ENCODE measurements at places on chromosomes 1 and 21.

DNA sequence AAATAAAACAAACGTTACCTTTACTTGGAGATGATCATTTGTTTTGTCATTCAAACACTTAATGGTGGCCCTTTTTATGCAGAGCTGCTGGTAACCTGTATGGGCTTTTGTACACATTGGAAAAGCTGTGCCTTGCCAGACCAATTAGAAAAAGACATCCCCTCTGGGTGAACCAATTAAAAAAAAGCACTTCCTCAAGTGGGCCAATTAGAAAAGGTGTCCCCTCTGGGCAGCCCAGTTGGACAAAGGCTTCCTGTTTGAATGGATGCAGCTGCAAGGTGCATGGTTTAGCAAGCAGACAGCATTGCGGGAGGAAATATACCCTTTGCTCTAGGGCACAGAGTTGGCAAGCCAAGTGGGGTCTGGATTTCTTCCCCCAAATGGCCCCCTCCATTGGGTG is 21.6 kb downstream of the HUNK start:
- no peak for DNase-seq

GRCh38 chr1:211606332-211606913 is 27.5 kb upstream of the SLC30A1 start:
- no peak for DNase-seq

DNA sequence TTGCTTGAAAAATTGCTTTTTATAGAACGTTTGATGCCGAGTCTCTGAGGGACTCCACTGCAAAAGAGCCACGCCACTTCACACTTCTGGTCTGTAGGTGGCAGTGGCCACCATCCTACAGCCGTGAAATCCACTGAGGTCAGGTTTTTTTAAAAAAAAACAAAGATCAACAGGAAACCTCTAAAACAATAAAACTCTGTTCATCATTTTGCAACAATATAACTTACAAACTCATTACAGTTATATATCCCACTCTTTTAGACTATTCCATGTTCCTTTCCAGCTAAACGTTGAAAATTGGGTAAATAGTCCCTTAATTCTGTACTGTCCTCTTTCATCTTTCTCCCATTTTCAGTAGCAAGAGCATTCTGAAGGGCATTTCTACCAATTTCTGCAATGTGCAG is 64.6 kb upstream of the FMN2 start:
- no peak for DNase-seq

DNA sequence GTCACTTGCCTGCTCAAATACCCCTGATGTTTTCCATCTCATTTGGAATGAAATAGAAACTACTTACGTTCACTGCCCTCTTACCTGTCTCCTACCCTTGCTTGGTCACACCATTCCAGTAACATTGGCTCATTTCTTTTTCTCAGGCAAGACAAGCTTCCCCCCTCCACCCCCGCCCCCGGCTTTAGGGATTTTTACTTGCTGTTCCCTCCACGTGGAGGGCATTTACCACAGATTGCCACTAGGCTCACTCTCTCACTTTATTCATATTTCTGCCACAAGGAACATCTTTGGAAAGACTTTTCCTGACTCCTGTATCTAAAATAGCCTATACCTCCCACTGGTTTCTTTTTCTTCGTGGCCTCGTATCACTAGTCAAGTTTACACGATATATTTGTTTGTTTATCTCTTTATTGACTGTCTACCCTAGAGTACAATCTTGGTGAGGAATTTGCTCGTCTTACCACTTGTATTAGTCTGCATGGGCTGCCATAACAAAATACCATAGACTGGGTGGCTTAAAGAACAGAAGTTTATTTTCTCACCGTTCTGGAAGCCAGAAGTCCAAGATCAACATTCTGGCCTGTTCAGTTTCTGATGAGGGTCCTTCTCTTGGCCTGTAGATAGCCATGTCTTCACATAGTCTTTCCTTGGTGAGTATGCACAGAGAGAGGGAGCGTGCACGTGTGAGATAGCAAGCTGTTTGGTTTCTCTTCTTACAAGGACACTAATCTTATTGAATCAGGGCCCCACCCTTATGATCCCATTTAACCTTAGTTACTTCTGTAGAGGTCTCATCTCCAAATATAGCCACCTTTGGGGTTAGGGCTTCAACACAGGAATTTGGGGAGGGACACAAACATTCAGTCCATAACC is 126.2 kb downstream of the NRDC start:
- no peak for DNase-seq

DNA sequence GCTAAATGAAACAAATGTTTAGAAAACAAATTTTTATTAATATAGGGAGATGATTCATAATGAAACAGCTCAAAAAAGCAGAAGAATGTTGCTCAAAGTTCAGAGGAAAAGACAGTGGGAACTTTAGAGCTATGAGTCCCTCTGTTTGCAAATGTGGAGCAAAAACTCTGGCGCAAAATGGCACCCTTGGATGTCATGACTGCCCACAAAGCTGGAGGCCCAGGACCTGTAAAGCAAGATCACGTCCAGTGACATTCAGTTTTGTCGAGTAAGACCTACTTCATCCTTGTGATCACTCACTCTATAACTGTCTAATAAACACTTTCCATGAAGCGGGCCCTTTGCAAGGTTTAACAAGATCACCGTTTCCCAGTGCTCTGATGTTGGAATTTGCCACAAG is 9.1 kb upstream of the EXO1 start:
- DNase-seq, result no peak

- no peak for DNase-seq
Observed at GRCh38 chr1:87074001-87074795, 159.8 kb downstream of the HS2ST1 start.

DNA sequence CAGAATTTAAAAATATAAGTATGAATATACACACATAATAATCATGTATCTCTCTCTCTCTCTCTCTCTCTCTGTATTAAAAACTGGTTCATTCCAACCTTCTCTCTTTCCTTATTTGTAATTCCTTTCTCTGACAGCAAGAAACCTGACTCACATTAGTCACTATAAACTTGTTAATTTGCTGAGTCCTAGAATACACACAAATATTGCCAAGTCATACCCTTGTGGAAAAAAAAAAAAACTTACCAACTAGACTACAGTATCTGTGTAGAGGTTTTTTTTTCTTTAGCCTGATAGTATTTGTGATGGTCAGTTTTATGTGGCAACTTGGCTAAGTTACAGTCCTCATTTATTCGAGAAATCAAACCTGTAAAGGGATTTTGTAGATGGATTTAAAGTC is 26.3 kb upstream of the NHLH2 start:
- no peak for DNase-seq

- DNase-seq, result no peak
Observed at GRCh38 chr1:234400773-234401172, 27.5 kb downstream of the COA6 start.

DNA sequence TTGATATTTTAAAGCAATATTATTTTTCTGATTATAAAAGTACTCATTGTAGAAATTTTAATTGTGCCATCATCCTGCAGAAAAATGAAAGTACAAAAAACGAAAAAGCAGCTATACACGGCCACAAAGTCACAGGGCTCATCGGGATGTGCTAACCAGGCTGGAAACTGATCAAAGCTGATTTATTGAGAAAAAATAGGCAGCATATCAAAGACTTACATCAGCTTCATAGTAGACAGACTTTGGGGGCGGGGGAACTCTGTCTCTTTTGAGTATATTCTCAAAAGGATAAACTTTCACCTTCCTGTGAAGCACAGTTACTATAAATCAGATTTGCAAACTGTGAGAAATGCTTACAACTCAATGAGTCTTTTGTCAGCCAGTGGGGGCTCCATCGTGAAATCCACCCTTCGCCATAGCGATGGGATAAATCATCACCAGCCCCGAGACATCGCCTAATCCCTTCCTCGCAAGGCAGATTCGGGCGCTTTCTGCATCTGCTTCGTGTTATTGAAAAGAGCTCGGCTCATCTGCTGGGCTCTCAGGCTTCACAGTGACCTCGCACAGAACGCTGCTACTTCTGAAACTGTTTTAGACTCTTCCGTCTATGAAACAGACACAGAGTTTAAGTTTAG is 69.2 kb upstream of the ERG start:
- DNase-seq, result no peak

DNA sequence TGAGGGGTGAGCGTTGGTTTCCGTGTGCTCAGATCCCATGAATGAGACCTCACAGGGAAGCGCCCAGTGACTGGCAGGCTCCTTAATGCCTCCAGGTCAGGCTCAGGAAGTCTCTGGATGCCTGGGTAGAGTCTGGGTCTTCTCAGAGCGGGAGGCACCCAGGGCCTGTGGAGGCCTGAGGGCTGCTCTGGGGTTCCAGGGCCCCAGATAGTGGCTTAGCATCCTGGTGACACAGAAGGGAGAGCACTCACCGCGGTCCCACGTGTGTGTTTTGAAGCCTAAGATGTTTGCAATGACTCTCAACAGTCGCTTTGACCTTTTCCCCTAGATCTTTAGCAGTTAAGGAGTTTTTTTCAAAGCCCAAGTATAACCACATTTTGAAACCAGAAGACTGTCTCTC is 25.0 kb downstream of the PRMT2 start:
- no peak for DNase-seq

- no peak for DNase-seq
Observed at GRCh38 chr1:101388904-101389546, 152.2 kb downstream of the S1PR1 start.

DNA sequence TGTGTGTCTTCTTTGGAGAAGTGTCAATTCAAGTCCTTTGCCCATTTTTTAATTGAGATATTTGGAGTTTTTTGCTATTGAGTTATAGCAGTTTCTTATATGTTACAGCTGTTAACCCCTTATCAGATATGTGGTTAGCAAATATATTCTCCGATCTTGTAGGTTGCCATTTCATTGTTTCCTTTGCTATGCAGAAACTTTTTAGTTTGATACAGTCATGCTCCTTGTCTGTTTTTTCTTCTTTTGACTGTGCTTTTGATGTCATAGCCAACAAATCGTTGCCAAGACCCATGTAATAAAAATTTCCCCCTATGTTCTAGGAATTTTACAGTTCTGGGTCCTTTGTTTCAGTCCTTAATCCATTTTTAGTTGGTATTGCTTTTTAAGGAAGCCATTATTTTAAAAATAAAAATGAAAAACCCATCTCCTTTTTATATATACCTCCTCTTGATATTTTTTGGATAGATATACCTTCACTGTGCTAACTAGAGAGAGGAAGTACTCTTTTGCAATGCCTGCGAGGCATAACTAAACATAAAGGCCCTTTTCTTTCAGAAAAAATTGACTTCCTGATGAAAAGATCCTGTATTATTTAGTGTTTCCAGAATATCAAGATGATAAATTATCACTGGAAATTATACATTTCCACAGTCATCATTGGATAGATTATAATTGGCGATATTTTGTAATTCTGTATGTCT is 127.8 kb downstream of the HS2ST1 start:
- DNase-seq, result no peak

GRCh38 chr1:35615440-35615839 is 25.9 kb downstream of the PSMB2 start:
- no peak for DNase-seq

DNA sequence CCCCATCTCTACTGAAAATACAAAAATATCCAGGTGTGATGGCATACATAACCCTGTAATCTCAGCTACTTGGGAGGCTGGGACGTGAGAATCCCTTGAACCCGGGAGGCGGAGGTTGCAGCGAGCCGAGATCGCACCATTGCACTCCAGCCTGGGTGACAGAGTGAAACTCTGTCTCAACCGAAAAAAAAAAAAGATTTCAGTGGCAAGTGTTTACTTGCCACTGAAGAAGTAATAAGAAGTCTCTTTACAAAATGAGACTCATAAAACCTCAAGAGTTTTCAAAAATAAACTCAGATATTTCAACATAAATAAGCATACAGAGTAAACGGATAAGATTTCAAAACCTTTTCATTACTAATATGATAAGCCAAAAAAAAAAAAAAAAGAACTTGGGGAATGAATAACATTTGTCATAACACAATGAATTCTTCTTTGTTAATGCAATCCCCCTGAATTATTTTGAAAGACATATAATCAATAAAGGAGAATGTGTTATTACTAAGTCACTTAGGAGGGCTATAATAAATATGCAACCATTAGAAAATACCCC is 34.2 kb upstream of the EXO1 start:
- DNase-seq, result no peak

DNA sequence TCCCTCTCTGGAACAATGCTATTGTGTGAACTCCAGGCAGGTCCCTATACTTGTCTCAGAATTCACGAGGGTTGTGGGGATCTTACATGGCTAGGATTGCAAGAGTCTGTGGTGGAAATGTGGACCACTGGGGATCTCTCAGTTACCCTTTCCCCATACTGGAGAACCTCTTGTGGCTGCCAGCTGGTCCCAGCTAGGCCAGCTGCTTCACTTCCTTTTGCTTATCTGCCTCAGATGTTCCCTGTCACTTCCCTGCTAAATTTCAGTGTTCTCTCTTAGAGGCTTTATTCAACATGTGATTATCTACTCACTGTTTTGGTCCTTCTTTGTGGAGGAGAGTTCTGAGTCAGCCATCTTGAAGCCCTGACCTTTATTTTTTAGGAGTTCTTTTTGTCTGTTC is 75.9 kb upstream of the SAMD13 start:
- no peak for DNase-seq

- DNase-seq, result no peak
Observed at GRCh38 chr1:3352299-3352951, 102.0 kb upstream of the ARHGEF16 start.

DNA sequence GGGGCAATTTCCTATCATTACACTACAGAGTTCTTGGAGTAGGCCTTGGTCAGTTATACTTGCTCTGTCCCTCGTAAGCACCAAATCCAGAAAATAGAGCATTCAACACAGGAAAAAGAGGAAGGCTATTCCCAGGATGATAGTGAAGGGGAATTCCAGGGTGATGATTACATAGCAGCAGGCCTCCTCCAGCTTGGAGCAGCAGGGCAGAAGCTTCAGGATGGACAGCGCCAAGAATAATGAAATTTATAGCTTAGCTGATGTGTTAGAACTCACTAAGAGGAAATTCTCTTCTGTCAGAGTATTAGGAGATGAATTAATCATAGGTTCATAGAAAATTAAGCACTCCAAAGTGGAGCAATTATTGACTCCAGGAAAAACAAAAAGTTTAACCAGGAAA is 10.8 kb upstream of the SMAP2 start:
- DNase-seq, result no peak

DNA sequence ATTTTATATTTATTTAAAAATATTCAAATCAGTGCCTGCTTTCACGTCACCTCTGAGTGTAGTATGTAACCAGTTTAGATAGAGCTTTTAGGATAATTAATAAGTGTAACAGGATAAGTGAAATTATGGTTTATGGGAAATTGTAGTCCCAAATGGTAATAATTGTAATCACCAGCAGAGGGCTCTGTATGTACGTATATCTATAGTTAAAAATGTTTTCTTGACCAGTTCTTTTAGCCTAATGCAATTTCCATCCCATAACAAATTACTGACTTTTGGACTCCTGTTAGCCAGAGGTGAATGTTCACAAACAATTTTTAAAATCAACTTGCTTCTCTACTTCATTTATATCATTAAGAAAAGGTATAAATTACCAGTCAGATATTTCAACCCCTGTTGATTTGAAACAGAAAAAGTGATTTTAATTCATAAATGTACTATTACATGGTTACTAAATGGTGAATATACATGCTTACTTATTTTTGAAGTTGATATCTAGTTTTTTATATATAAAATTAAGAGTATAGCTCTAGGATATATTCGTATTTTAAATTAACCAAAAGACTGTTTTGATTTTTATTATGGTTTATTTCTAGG is 25.3 kb downstream of the SLC30A7 start:
- DNase-seq, result no peak

- no peak for DNase-seq
Observed at GRCh38 chr1:150995896-150996295, 10.8 kb downstream of the MINDY1 start.
